ENCODE measurements at places on chromosomes 5 and 9.
A peak's percentile ranks its signal among the peaks of the same experiment; 100 is the strongest.

- DNase-seq: no peak
Measured at GRCh38 chr5:53009816-53010215, 20.7 kb downstream of the ITGA2 start.

DNA sequence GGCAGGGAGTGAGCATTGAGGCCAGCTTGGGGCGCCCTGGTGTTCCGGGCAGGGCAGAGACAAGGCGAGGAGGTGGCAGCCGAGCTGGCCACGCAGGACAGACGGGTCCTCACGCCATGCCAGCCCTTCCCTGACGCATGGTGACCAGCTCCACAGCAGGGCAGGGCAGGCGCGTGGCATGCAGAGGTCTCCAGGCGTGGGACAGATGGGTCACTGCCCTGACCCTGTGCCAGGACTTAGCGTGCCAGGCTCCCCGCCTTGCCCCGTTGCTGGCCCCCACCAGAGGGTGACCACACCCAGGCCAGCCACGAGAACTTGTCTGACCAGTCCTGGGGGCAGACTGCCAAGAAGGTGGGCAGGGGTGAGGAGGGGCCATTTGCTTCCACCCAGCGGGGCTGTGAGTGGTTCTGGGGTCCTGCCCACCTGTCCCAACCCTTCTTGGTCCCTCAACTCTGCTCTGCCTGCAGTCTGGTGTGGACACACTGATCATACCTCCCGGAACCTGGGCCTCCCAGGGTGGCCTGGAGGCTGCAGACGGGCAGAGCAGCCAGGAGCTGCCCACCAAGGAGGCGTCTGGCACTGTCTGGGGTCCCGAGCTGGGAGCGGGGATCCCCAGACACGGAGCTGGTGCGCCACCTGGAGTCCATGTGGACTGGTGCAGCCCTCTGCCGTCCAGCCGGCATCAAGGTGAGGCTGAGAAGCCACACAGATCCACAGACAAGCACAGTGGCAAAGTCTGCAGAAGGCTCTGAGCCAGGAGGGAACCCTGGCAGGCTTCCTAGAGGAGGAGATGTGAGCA, at the start of gene RNF224:
Gene RNF224 (plus strand): TSS at position 449 of the 799 bp plus-strand sequence. CDS start 834 bp downstream, outside the sequence.
- peak; percentile 68 for DNase-seq

DNA sequence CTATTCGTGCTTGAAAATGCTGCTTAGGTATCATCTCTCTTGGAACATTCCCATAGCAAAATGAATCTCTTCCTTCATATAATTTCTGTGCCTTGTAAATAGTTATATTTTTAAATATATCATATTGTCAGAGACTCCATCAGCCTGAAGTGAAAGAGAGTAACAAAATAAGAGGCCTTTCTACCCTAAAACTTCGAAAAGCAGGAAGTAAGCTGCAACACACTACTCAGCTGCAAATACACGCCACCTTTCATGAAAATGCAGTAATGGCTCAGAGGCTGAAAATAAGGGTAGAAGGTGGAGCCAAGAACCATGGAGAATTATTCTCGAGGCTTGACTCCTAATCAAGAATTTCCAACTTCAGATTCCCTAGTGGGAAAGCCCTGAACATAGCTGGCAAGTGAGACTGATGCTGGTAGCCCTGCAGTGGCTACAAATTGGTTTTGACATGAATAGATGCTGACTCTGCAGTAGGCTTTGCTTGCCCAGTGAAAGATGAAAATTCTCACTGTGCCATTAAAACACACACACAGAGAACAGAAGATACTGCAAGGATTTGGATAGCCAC, 30.2 kb upstream of the PTGER4 start:
- no peak for DNase-seq

DNA sequence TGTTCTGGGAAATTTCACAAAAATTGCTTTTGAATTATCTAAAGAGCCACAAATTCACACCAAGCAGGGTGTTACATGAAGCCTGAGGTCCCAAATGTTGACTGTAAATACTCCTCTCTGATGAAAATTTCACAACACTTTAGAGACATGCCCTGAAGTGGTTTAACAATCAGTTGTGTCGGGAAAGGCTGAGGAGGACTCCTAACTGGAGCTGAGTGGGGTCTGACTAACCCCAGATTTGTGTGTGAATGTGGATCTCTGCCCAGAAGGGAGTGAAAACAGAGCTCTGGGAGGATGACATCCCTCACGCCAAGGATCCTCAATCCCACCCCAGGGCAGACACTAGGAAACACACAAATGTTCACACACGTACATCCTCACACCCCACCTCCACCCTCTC, 31.1 kb upstream of the GRXCR2 start:
- no peak for DNase-seq

DNA sequence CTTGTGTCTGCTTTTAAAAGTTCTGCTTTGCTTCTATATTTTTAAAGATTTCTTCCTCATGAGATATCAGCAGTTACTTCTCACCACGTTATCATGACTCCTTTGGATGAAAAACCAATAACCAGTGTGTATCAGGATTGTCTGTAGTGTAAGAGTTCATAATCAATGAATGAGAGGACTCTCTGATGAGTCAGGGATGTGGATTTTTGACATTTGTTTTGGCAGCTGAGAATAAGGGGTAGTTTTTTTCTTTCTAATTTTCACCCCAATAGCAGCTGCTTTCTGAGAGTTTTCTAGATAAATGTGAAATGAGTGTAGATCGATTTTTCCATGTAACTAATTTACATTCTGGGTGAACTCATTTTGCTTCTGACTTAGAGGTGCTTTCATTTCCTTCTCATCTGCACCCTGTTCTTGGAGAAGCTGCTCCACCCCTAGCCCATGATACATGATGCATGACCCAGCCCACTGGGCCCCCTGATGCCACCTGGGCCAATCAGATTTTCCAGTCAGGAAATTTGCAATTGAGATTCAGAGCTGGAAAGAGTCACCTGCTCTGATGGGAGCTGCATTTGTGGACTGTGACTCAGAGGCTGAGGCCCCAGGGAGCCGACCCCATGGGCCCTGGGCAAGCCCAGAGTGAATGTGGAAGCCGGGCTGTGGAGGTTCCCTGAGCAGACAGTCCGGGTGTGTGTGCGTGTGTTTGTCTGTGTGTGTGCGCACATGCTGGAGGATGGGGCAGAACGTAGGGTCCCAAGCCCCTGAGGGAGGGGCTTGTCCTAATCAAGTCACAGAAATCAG, 159.3 kb downstream of the RGS3 start:
- no peak for DNase-seq

- DNase-seq: no peak
Measured at GRCh38 chr5:35370871-35371270, 140.6 kb upstream of the PRLR start.

DNA sequence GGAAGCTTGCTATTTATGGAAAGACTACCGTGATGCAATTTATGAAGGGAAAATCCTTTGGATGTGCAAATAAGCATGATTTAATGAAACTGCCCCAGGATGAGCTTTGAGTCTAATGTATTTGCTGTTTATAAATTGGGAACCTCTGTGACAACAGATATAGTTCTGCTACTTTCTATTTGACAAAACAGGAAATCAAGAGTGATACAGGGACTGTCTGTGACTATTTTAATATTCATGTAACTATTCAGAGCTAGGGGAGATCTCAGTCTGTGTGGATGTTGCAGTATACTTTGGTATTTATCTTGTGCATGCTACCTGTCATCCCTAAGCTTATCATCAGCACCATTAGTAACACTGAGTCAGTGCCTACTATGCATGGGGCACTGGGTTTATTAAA, 132.1 kb downstream of the PDZD2 start:
- DNase-seq: no peak

DNA sequence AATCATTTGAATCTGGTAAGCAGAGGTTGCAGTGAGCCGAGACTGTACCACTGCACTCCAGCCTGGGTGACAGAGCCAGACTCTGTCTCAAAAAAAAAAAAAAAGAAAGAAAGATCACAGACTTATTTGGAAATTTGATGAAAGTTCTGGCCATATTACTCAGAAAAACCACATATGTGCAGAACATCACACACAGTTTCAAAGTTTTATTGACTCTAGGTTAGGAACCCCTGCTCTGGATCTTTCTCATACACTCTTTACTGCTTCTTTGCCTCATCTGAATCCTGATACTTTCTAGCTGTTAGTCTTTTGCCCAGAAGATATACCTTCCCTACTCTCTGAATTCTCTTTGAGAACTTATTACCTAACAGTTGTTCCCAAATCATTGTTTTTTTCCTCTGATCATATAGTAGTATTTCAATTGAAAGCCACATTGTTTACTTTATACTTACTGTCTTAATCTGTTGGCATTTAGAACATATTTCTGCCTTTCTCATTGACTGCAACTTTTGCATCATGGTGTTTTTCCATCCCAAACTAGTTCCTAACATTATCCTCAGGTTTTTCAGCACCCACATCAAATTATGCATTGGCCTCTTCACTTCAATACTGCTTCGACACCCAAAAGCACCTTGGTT, 68.7 kb downstream of the LNPEP start:
- DNase-seq: no peak

GRCh38 chr5:152058267-152058666, 133.6 kb upstream of the GLRA1 start:
- DNase-seq: no peak

- no peak for DNase-seq
Measured at GRCh38 chr9:114908104-114908622, 22.2 kb downstream of the TNFSF8 start.

DNA sequence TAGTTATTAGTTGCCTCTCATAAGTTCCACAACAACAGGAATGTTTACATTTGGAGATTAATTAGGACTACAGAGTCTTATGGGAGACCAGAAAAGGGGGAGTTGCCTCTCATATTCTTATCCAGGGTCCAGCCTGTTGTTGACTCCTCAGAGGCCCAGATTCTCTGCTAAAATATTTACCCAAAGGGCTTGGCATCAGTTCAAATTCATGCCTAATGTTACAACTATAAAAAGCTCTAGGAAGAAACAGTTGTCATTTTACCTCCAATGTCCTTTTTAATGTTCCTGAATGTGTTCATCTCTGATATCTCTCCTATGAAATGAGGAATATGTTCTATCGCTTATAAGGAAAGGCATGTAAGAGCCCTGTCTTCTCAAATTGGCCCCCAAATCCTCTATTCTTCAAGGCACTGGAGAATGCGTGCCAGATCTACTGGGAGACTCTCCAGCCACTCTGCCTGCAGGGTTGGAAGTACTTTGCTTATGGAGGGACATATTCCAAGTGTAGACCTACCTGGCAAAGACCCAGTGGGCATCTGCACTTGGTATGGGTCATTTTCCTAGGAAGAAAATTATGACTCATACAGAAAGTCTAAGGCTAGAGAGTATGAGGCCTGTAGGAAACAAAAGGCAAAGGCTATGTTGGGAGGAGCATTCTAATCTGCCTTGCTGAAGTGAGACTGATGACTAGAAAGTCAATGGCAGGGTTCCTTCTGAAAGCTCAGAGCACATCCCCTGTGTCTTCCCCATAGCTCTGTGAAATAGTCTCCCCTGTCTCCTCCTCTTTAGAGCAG, 192.6 kb downstream of the ESM1 start:
- DNase-seq: no peak

GRCh38 chr9:69339620-69340019, 14.6 kb downstream of the ENTREP1 start:
- no peak for DNase-seq

DNA sequence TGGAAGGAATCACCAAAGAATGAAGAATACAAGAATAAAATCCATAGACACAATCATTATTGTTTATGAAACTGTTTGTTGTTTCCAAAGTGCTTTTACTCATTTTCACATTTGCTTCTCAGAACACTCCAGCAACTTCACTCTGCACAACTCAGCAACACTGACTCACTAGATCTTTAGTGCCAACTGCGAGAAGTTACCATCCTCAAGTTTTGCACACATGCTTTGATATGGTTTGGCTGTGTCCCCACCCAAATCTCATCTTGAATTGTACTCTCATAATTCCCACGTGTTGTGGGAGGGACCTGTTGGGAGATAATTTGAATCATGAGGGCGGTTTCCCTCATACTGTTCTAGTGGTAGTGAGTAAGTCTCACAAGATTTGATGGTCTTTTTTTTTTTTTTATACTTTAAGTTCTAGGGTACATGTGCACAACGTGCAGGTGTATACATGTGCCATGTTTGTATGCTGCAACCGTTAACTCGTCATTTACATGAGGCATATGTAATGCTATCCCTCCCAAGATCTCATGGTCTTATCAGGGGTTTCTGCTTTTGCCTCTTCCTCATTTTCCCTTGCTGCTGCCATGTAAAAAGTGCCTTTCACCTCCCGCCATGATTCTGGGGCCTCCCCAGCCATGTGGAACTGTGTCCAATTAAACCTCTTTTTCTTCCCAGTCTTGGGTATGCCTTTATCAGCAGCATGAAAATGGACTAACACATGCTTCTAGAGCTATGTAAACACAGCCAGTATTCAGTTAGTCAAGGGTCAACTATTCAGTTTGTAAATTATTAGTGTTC, 36.9 kb downstream of the CLINT1 start:
- DNase-seq: no peak

GRCh38 chr9:129270205-129270604, 92.1 kb upstream of the IER5L start:
- DNase-seq: no peak

DNA sequence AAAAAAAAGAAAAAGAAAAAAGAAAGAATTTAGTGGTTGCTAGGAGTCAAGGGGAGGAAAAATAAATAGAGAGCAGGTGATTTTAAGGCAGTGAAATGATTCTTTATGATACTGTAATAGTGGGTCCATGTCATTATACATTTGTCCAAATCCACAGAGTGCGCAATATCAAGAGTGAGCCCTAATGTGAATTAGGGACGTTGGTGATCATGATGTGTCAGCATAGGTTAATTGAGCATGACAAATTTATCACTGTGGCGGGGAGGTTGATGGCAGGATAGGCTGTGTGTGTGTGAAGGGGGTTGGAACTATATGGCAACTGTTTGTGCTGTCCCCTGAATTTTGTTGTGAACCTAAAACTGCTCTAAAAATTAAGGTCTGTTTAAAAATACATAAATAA, 357.8 kb downstream of the ICE1 start:
- no peak for DNase-seq

- no peak for DNase-seq
Measured at GRCh38 chr9:26802921-26803320, 89.7 kb downstream of the CAAP1 start.

GRCh38 chr9:126549246-126550006, 64.3 kb upstream of the LMX1B start:
- DNase-seq: no peak

DNA sequence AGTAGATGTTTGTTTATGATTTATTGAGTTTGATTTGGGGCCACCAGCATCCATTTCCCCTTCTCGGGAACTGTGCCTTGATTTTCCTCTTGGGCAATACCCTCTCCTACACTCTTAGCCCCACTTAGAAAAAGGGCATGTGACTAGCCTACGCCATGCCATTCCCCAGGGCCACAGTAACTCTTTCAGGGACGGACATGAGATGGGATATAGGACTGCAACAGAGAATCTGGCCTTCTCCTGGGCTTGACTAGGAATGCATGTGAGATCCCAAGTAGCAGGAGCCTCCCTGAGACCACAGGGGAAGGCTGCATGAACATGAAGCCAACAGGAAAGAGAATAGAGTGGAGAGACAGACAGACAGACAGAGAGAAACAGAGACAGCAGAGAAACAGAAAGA, 30.7 kb upstream of the SPARC start:
- DNase-seq: no peak

- DNase-seq: no peak
Measured at GRCh38 chr5:62477801-62478200, 65.2 kb downstream of the IPO11 start.
